ENCODE measurements at places on chromosomes 6 and 20.

DNA sequence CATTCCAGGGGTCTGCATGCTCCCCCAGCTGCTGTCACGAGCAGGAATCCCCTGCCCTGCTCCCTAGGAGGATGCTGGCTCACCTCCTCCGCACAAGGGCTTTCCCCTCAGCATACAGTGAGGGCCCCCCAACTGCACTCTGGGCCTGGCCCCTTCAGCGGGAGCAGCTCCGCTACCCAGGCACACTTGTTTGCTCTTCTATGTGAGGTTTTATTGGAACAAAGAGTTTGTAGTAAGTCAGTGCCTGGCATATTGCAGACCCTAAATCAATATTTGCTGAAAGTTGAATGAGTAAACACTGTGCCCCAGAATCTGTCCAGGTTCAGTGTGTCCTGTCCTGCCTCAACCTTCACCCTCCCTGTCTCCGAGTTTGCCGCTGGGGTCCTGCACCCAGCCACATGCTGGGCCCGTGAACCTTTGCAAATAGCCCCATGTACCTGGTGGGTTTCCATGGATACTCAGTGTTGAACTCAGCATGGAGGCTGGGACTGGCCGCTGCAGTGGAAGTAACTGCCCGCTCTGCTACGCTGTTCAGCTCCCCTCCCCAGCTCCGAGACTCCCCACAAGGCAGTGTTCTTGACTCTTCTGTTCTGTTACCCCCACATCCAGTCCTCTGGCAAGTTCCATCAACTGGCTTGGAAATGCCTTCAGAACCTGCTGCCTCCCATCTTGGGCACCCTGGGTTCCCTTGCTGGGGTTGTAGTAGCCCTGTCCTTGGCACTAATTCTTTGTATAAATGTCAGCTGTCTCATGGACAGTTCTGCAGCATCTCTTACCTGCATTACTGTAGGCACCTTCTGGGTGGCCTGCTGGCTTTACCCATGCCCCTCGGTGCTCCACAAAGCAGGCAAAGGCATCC, 15.7 kb downstream of the SLC22A1 start:
- no peak for DNase-seq

- no peak for DNase-seq
Measured at GRCh38 chr6:21539621-21540100, 53.9 kb upstream of the SOX4 start.

DNA sequence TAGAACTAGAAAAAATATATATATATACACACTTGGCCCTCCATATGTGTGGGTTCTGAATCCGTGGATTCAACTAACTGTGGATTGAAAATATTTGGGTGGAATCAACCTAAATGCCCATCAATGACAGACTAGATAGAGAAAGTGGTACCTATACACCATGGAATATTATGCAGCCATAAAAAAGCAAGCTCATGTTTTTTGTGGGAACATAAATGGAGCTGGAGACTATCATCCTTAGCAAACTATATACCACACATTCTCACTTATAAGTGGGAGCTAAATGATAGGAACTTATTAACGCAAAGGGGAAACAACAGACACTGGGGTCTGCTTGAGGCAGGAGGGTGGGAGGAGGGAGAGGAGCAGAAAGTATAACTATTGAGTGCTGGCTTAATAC, 28.0 kb downstream of the OR2A4 start:
- DNase-seq, result no peak

DNA sequence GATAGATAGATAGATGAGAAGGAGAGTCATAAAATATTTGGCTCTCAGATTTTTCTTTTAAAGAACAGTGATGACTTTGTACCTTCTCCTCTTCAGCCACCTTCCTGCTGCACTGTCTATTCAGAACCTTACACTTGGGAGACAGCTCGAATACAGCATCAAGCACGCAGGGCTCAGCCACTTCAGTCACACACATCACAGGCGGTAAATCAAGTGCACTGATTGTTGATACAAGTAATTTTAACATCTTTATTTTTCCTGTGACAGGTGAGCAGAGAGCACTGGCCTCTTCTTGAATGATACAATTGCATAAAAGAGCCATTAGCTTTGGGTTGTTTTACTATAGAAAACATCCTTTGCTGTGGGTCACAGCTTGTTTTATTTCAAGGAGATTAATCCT, 1118.5 kb upstream of the EYS start:
- no peak for DNase-seq

Data from CD4-positive, alpha-beta T cell treated with Interleukin-4 for 4 hours (primary cell).